CD4-positive, alpha-beta T cell treated with Interleukin-12 subunit alpha and Interleukin-12 subunit beta, for 1 hour (primary cell): ENCODE measurements at places on chromosomes 1 and 21.

DNA sequence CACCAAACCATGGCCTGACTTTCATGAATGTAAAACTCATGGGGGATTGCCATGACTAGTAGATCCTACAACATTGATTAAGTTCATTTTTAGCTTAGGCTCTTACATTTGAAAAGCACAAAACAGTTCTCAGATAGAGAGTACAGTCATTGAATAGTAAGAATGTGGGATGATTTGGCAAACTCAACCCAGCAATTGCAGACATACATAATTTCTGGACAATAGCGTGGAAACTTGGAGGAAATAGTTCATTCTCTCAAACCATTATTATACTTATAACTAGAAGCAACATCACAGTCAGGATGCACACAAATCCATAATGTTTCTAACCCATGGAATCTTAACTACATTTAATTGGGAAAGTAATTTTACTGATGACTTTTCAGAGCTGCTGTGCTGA, 598.2 kb downstream of the LMO4 start:
- DNase-seq: no peak

GRCh38 chr1:8536515-8536914, 218.6 kb downstream of the SLC45A1 start:
- DNase-seq: no peak

- no peak for DNase-seq
These were observed 9.9 kb downstream of the IBA57 start for GRCh38 chr1:228175316-228176023.

- DNase-seq: no peak
These were observed 11.6 kb downstream of the SDCCAG8 start for GRCh38 chr1:243267471-243267880.

- DNase-seq: no peak
These were observed 303.7 kb upstream of the RRP15 start for GRCh38 chr1:217981430-217981829.

DNA sequence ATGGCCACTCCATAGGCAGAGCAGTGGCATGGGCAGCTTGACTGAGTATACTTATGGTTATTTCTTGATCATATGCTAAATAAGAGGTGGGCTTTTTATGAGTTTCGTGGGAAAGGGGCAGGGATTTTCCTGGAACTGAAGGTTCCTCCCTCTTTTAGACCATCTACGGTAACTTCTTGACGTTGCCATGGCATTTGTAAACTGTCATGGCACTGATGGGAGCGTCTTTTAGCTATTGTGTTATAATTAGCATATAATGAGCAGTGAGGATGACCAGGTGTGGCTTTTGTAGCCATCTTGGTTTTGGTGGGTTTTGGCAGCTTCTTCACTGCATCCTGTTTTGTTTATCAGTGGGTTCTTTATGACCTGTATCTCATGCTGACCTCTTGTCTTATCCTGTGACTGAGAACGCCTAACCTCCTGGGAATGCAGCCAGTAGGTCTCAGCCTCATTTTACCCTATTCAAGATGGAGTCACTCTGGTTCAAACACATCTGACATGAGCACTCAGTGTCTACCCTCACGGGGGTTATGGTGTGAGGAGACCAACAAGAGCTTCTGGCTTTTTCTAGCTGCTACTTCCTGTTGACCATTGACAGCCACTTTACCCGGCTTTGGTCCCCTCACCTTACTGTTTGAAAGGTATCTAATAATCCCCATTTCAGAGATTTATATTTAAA, 71.7 kb downstream of the GALNT2 start:
- no peak for DNase-seq

DNA sequence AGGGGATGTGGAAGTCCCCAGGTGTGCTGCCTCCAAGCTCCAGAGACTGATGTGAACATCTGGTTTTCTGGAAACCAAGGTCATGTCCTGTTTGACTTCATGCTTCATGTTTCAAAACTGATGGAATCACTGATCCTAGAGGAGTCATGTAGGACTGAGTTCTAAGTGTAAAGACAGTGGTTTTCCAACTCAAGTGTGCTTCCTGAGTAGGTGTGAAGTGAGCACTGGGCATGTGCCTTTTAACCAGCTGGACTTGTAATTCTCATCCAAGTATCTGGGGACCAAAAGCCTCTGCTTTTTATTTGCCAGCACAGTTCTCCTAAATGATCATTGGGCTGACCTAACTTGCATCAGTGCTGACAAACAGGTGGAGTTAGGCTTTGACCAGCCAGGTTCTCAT, 36.9 kb downstream of the ABCA4 start:
- no peak for DNase-seq

GRCh38 chr1:162590101-162590500, 28.6 kb downstream of the UAP1 start:
- DNase-seq: no peak

- no peak for DNase-seq
These were observed 298.7 kb downstream of the TM2D1 start for GRCh38 chr1:61426254-61426653.

DNA sequence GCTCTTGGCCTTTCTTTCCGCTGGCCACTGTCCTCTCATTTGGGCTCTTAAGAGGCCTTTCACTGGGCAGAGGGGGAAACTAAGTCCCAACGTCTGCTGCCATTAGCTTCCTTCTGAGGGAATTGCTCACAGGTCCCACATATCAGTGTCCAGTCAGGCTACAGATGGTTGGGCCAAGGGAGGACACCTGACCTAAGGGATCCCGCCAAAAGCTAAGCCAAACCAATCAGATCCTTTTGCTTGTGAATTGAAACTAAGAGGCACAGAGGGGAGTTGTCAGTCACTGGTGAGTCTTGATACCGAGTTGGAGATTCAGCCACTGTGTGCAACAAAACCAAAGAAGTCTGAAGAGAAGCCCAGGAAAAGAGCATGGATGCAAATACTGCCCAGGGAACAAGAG, 5.7 kb upstream of the NT5C1A start:
- DNase-seq: no peak

GRCh38 chr1:22131875-22132486, 10.9 kb downstream of the WNT4 start:
- DNase-seq: peak; percentile 55

- no peak for DNase-seq
These were observed 142.3 kb upstream of the TMPRSS15 start for GRCh38 chr21:18545908-18546307.
